ENCODE measurements at places on chromosomes 7 and 10.
A peak's percentile ranks its signal among the peaks of the same experiment; 100 is the strongest.

- DNase-seq: no peak
Observed at GRCh38 chr7:150904011-150904909, 51.9 kb downstream of the AOC1 start.

GRCh38 chr10:95172851-95173250 lies 21.2 kb upstream of the ACSM6 start:
- DNase-seq: no peak

- peak; percentile 47 for DNase-seq
Observed at GRCh38 chr7:150432915-150433892, 17.2 kb upstream of the GIMAP8 start.

DNA sequence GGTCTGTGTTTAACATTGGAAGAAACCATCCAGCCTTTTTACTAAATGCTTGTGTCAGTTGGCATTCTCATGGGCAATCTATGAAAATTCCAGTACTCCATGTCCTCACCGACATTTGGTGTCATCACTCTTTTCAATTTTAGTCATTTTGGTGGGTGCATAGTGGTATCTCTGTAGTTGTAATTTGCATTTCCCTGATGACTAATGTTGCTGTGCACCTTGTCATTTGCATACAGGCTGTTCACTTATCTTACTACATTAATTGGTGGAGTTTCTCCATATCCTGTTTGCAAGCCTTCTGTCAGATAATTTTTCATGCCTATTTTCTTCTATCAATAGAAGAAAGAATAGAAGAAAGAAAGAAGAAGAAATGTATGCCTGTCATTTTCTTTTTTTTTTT lies 73.7 kb downstream of the PLPP4 start:
- no peak for DNase-seq

DNA sequence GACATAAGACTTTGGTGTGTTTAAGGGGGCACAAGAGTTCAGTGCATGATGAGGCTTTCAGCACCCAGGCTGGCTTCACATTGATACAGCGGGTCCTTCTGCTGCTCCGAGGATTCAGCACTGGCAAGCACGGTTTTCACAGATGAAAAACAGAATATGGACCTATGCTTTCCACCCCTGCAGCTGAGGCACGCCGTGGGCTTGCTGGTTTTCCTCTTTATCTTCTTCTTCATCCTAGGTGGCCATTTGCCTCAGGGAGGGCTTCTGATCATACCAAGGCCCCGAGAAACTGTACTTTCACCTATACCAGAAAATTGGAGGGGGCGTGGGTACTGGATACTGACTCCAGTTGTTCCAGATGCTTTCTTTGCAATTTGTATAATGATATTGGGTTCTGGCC lies 277.1 kb upstream of the ZNF32 start:
- no peak for DNase-seq

GRCh38 chr7:47038621-47039020 lies 543.3 kb downstream of the TNS3 start:
- DNase-seq: no peak

- peak; percentile 80 for DNase-seq
Observed at GRCh38 chr7:1144269-1144771, 15.7 kb downstream of the ZFAND2A start.

DNA sequence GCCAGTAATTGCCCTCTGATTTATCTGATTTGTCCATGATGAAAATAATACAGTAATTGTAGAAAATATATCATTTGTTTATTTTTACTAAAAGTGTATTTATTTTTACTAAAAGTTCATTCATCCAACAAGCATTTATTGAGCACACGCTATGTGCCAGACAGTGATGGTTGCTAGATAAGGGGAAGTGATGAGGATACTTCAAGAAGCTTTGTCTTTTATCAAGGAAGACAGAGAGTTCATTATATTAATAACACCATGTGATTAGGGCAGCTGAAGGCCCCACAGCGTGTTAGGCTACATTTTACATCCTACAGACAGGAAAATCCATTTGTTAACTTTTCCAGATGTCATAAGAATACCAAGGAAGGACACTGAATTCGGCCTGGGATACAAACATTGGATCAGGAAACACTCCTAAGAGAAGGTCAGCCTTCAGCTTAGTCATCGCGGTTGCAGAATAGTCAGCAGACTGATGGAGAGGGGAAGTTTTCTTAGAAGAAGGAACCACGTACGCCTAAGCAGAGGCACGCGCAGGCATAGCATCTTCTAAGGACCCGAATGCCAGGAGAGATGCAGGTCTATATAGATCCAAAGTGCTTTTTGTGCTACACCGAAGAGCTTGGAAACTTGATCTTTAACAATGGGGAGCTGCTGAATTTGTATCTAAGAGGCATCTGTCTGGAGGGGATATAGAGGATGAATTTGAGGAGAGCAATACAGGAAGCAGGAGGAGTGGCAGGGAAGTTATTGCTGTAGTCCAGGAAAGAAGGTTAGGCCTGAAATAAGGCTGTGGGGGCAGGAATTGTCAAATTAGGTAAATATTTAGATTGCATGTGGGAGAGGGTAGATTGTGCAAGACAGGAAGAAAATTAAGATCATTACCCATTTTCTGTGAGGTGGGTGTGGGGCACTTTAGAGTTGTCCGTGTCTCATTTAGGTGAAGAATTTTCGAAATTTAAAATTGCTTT lies 85.7 kb downstream of the LRGUK start:
- peak; percentile 24 for DNase-seq

DNA sequence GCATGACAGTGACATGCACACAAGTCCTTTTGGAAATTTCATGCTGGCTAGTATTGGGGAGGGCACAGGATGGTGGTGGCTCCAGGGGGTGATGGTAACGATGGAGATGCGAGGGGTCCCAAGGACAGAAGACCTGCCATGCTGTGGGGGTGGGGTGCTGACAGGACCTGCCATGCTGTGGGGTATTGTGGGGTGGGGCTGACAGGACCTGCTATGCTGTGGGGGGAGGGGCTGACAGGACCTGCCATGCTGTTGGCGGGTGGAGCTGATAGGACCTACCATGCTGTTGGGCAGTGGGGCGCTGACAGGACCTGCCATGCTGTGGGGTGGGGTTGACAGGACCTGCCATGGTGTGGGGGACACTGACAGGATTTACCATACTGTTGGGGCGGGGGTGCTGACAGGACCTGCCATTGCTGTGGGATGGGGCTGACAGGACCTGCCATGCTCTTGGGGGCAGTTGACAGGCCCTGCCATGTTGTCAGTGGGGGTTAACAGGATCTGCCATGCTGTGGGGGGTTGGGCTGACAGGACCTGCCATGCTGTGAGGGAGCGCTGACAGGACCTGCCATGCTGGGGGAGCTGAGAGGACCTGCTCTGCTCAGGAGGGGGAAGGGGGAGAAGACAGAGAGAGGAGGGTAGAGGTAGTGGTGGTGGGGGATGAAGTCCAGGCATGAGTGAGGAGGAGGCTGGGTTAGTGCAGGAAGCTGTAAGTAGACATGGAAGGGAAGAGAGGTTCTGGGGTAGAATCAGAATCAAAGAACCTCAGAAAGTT lies 36.2 kb upstream of the RET start:
- no peak for DNase-seq

- no peak for DNase-seq
Observed at GRCh38 chr10:84095811-84096497, 43.4 kb upstream of the GHITM start.

DNA sequence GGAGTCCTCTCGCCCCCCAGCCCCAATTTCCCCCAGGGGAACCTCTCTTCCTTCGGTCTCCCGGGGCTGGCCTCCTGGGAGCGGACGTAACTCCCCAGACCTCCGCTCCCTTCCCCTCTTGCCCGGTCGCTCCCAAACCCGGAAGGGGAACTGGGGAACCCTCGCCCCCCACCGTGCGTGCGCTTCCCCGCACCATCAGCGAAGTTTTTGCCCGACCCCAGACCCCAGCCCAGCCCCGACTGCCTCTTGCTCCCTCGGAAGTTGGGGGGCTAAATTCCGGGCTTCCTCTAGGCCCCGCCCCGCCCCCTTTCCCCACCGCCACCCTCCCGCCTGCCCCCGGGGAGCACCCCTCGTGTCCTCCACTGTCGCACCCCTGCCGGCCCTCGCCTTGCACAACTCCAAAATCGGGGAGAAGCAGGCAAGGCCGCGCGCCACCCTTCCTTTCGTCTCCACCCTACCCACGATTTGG lies 436 bp downstream of the GNB2 start:
- peak; percentile 75 for DNase-seq

DNA sequence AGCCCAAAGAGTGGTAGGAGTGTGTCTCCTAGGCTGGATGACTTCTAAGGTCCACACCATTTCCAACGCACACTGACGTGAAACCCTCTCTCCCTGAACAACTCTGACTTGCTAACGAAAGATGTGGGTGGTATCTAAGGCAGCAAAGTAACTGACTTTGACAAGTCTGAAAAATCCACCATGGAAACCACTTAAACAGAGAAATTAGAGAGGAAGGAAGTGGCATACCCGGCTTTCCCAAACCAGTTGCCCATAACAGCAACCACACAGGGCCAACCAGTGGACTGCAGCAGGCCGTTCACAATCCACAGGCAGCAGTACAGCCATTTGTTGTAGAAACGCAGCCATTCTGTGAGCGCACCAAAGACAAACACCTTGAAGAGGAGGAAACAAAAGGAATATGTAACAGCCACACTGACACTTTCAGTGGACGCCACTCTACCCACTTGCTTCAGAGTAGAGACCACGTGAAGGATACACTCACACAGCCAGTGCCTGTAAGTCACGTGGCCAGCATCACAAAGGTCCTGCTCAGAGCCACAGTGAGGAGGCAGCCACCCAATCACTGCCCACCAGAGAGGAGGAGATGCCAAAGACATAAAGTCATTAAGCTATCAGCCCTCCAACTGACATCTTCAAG lies 39.8 kb downstream of the SLC37A3 start:
- peak; percentile 55 for DNase-seq

- DNase-seq: no peak
Observed at GRCh38 chr10:106873770-106874603, 290.5 kb downstream of the SORCS1 start.

DNA sequence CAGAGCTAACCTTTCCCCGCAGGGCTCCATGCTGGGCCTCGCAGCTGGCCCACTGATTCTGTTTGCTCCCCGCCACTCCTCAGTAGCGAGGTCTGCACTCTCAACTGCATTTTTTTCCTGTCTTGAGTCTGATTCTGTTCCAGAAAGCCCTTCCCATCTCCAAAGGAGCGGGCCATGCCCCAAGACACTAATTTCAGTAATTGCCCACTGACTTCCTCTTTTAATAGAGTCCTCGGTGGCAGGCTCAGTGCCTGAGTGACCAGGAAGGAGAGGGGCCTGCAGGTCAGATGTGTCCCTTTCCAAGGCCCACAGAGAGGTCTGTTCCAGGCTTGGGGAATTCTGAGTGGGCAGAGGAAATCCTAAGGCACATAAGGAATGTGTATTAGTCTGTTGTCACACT lies 77.4 kb downstream of the ADCY1 start:
- DNase-seq: no peak

DNA sequence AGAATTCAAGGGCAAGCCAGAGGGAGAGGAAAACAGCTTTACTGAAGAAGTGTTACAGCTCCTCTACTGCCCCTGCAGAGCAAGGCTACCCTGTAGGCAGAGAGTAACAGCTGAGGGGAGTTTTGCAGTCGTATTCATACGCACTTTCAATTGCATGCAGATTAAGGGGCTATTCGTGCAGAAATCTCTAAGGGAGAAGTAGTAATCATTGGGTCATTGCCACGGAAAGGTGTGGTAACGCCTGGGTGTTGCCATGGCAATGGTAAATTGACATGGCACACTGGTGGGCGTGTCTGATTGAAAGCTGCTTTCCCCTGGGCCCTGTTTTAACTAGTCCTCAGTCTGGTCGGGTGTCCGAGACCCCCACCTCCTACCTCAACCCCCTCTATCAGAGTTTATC lies 227.2 kb downstream of the NSUN6 start:
- DNase-seq: peak; percentile 23

DNA sequence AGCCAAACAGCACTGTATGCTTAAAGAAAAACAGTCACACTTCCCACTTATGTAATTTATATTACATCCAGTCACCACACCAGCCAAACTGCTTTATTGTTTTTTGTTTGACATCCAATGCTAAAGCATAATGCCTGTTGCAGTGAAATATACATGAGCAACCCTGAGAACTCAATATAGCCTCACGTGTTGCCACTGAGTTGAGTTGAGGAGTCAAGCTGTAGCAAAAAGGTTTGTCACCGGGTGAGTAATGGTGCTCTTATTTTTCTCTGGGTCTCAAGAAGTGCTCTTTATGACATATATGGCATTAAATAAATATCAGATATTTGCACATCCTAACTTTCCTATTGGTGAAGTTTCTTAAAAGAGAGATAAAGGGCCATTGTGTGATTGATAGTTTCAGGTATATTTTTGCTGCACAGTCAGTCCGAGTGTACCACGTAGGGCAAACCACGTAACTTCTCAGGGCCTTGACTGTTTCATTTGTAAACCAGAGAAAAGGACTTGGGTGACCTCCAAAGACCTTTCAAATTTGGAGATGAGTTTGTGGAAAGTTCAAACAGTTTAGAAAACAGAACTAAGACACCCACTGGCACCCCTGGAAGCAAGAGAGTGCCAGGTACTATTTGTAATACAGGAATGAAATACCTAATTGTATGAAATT lies 168.5 kb downstream of the CFTR start:
- no peak for DNase-seq

- peak; percentile 91 for DNase-seq
Observed at GRCh38 chr10:76547352-76547972, 1090.1 kb downstream of the KCNMA1 start.

Measured in hematopoietic multipotent progenitor cell treated with erythropoietin and hydrocortisone succinate and interleukin-3 and kit ligand, for 4 days (in vitro differentiated cells).